Stimulated activated CD4-positive, alpha-beta T cell treated with anti-CD3 and anti-CD28 coated beads, Interleukin-15, amount 100 ng/mL, for 1 hour (primary cell): ENCODE measurements at places on chromosomes 3 and 15.

DNA sequence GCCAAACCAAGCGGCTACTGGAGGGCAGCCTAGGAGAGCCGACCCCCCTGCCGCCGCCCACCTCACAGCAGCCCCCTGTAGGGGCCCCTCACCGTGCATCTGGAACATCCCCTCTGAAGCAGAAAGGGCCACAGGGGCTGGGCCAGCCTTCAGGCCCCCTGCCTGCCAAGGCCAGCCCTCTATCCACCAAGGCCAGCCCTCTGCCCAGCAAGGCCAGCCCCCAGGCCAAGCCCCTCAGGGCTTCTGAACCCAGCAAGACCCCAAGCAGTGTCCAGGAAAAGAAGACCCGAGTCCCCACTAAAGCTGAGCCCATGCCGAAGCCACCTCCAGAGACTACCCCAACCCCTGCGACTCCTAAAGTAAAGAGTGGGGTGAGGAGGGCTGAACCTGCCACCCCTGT, 23.5 kb upstream of the APEH start:
- no peak for DNase-seq

DNA sequence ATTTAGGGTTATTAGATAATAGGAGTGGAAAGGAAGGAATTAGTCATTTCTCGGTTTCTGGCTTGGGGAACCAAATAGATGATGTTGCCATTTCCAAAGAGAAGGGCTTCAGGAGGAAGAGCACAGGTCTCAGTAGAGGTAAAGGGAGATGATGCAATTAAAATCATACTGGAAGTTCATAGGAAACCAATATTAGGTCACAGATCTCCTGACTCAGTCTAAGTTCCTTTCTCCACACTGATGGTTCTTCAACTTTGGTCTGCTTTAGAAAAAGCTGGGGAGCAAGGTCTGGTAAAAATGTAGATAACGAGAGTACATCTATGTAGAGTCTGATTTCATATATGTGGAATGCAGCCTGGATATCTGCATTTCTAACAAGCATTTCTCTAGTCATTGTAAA, 130.9 kb downstream of the POLQ start:
- DNase-seq, result no peak

DNA sequence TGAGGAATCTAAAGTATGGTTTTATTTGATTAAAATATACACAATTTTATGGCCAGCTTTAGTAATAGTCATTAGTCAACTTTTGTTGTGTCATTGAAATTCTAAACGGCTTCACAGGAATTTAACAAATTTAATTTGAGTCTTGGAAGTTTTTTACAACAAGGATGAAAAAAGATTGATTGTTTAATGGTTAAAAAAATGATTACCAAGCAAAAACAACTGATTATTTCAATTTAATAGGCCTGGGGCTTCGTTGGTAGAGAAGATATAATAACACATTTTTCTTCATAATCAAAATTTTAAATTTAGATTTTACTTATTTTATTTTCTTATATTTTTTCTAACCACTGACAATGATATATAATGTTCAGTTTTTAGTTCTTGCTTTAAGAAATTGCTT, 4.4 kb downstream of the MME start:
- DNase-seq, result no peak

DNA sequence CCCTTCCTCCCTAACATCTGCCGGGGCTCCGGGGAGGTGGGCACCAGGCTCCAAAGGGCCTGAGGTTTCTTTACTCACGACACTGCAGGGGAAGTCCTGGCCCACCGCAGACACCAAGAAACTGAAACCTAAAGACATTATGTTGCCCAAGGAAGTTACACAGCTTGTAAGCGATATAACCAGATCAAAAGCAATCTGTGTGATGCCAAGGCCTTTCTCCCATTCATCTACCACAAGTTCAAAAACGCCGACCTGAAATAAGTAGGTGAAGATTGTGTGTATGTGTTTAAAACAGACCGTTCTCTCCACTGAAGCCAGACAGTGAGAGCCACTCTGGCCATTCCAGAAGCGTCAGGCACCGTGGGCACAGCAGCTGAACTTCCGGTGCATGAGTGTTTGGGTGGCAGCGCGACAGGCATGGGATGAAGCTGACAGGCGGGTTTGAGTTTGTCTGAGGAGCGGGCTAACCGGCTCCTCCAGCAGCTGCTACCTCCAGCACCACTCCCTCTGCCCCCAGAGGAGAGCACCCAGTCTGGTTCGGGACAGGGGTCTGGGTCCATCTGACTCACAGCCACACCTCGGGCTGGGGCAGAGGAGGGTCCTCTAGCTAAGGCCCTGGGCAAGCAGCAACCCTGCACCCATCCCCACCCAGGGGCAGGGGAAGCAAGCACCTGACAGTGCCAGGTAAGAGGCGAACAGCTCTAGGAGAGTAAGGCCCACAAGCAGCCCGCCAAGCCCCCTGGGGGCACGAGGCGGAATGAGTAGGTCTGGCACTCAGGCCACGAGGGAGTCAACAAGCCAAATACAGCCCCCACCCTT, 1.3 kb downstream of the TNK2 start:
- DNase-seq, result peak; percentile 50

DNA sequence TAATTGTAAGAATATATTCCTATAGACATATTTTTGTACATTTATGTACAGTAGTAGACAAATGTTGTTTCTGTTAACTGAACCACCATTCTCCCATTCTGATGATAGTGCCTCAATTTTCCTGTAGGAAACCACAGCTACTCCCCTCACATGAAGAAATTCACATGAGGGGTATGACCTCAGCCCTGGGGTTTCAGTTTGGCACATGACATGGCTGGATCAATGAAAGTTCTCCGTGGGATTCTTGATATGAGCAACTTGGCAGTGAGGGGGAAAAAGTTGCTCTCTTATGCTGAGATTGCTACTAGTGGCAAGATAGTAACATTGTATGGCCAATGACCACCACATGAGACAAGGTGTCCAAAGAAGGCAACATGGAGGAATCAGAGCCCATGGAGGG, 1090.3 kb upstream of the CFAP20DC start:
- no peak for DNase-seq
